ENCODE measurements at places on chromosomes 5 and 9.

DNA sequence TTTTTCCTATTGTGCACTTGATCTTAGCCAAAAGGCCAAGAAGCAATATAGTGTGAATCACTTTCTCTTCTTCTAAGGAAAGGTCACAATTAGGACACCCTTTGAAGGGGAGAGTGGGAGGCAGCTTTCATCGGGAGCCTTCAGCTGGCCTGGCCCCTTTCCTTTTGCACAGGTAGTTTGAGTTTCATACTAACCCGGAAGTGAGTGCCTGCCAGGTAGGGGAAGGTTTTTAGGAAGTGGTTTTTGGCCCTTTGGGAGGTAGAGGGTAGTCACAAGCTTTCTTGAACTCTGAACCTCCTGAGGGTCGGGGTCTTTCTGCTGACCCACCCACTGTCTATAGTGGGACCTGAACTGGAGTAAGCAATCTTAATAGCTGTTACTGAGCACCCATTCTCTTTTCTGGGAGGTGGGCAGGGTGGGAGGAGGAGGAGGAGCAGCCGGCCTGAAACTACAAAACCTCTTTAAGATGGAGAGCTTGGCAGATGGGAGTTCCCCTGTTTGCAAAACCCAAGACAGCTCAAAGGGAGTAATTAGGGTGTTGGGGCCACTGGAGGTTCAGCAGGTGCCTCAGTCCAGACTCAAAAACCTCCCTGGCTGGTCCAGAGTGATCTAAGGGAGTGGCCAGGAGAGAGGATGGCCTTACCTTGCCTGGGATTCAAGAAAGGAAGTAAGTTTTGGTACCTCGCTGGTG lies 6.0 kb downstream of the LARP1 start:
- DNase-seq: no peak

DNA sequence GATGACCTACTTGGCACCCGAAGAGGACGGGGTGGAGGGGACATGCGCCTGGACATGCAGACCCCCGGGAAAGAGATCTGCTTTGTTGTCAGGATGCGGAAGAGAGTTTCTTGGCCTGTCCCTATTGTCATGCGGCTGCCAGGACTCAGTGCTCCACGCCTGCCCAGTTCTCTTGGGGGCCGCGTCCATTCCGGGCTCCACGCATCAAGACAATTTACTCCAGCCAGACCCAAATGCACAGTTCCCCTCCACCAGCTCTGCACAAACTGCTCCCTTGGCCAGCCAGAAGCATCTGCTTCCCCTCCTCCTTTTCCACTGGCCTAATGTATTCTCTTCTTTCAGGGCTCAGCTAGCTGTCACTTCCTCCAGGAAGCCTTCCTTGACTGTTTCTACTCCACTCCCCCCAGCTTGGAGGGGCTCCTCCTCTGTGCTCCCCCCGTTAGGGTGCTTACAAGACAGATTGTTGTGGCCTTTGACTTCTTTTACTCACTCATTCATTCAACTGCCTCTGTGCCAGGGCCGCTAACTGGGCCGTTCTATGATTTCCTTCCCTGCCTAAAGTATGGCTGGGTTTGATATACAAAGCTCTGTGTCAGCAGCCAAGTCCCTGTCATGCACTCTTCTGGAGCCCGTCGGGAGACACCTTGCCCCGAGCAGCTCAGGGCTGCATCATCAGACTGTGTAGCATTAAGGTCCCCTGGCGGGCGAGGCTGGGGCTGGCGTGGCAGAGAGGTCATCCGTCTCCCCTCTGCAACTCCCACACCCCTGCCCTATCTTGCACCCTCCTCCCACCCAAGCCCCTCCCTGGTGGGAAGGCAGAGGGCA lies 6.6 kb downstream of the FIBCD1 start:
- DNase-seq: no peak

- DNase-seq: no peak
These were observed 33.4 kb downstream of the SYK start for GRCh38 chr9:90834828-90835595.

GRCh38 chr9:63816751-63817621 lies 1468.0 kb downstream of the FOXD4L5 start:
- peak; percentile 41 for DNase-seq

DNA sequence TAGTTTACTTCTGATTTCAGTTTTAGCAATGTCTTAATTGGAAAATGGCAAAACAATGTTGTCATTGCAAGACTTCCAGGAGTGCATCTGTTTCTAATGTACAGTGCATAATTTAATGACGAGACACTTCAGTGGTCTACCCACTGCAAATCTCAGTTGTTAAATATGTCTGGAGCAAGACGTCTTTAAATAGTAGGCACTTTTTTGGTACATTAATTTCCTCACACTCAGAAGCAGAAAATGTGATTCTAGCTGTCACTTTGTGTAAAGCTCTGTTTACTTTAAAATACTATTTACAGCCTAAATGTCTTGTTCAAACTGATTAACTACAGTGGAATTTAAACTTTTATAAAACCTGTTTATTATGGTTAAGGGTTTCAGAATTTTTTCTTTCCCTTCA lies 815.5 kb downstream of the TLE1 start:
- DNase-seq: no peak

DNA sequence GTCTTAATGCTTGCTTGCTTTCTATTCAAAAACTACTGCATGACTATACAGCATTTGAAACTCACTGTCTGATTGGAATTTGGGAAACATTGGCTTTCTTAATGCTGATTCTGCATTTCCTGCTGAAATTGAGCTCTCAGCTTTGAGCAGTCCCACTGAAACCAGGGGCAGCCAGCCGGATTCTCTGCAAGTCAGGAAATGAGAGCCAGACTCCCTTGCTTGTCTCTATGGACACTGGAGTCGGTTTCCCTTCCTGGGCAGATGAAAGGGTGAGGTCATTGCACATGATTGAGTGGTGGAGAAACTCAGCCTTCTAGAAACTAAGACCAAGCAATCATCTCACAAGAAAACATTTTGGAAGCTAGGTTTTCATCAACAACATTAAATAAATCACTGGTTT lies 119.7 kb upstream of the SPATA31C2 start:
- DNase-seq: no peak

GRCh38 chr9:81579381-81579780 lies 110.0 kb downstream of the TLE1 start:
- DNase-seq: no peak

- DNase-seq: no peak
These were observed 363.2 kb downstream of the OSTF1 start for GRCh38 chr9:75451505-75451904.

GRCh38 chr5:10699987-10700386 lies 61.0 kb downstream of the DAP start:
- DNase-seq: no peak

- DNase-seq: no peak
These were observed 47.7 kb downstream of the LIX1 start for GRCh38 chr5:97094579-97095317.

DNA sequence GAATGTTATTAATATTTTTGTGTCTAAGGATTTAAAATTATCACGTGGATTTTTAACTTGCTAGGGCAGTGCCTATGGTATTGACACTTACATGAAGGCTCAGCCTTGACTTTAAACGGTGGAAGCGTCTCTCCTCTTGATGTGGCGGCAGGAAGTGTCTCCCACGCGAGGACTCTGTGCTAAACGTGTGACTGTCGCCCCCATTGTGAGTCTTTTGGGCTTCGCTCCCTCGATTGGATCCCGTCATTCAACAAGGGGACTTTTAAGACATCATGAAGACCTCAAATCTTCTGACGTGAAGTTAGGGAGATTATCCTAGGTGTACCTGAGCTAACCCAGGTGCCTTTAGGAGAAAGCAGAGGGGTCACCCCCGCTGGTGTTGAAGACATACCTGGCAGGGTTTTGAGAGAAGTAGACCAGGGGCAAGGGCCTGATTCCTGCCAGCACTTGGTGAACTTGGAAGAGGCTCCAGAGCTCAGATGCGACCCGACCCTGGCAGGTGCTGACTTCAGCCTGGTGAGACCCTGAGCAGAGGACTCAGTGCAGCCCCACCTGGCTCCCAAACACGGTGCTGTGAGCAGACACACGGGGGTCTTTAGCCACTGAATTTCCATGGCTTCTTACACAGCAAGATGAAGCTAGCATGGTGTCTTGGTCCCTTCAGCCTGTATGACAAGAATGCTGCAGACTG lies 55.7 kb upstream of the IRX4 start:
- no peak for DNase-seq

DNA sequence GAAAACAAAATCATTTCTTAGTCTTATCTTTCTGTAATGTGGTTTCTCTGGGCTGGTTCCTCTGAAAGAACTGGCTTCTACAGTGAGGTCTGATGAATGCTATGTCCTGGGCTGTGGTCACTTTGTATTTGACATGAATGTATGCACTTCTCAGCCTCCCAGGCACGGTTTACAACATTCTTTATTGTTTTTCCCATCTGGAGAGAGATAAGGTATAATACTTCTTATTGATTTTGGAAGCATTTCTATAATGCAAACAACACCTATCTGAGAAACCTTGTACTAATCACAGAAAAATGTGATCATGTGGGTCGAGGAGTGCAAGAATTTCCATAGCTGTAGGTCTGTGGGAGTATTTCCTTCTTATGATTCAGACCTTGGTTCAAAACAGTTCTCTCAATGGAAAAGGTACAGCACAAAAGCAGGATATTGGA lies 46.9 kb downstream of the ACTBL2 start:
- DNase-seq: no peak

DNA sequence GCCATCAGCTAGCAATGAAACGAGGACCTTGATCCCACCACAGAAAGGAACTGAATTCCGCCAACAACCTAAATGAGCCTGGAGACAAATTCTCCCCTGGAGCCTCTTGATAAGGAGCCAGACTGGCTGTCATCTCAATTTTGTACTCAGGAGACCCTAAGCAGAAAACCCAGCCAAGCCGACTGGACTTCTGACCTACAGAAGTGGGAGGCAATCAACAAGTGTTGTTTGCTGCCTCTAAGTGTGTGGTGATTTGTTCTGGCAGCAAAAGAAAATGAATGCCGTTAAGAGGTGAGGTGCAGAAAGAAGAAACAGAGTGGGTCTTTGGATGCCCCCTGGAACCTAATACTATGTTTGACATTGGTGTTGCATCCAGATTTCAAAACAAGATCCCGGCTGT lies 72.7 kb upstream of the SPATA31E1 start:
- no peak for DNase-seq

DNA sequence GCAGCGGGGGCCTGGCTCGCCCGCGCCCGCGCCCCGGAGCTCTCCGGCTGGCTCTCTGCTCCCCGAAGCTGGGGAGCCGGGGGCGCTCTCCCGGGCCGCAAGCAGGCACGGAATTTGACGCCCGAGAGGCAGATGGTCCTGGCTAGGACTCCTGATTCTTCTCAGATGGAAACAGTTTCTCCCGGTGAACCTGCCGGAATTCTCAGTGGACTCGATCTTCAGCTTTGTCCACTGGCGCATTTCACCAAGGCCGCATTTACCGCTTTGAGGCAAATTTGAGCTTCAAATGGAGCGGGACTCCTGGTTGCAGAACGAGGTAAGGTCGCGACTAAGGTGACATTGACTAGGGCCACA lies 305.7 kb upstream of the KCNN2 start:
- DNase-seq: no peak

DNA sequence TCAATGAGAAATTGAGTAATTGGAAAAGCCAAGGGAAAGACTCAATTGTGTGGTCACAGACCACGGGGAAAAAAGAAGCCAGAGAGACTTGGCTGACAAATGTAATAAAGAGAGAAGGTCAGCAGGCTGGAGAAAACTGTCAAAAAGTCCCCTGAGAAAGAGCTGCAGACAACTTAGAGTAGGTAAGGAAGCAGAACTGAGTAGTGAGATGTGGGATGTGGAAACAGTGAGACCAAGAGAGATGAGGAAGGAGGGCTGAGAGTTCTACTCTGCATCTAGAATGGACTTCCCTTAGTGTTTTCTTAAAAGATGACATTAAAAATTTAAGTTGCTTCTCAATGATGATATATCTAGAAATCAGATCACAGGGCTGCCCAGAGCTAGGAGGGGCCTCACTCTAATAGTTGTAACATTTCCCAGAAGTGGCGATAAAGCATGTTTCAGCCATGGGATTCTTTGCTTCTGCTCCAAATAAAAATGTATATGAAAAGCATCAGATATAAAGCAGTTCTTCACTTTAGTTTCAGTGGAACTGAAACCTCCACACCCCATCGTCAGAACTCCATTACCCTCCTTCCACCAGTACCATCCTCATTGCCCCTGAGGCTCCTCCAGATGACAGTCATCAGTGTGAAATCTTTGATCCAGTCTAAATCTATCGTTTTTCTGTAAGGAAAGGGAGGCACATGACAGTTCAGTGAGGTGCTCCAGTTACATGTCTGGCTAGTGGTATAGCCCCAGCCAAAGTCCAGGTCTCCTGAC lies 80.6 kb downstream of the SPEF2 start:
- no peak for DNase-seq

- no peak for DNase-seq
These were observed 37.3 kb downstream of the SEC61B start for GRCh38 chr9:99259231-99259918.

- no peak for DNase-seq
These were observed 76.9 kb upstream of the IFNK start for GRCh38 chr9:27447031-27447683.

DNA sequence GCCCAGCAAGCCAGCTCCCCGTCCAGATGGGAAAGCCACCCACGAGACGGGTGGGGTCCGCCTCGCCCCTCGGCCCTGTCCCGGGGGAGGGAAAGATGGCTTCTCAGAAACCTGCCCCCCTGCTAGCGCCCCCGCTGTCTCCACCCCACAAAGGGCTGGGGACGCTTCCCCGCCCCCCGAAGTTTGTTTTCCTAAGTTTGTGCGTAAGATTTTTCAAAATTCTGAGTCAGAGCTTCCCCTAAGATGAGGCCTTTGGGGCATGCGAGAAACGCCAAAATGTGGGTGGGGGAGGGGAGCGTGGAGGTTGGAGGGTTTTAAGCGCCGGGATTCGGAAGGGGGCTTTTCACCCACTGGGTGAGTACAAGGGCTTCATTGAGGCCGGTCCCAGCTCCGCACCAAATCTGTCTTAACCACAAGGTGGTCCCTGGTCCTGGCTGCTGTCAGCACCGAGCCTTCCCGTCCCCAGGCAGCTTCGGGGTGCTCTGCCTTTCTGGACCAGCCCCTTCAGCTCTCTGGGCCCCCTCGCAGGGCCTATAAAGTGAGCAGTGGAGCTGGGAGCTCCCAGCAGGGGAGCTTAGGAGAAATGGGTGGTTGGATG lies 32.3 kb downstream of the PRRX2 start:
- DNase-seq: no peak

GRCh38 chr9:38284588-38285051 lies 107.9 kb upstream of the ALDH1B1 start:
- no peak for DNase-seq

- DNase-seq: no peak
These were observed 22.2 kb upstream of the CFAP157 start for GRCh38 chr9:127684576-127684975.

DNA sequence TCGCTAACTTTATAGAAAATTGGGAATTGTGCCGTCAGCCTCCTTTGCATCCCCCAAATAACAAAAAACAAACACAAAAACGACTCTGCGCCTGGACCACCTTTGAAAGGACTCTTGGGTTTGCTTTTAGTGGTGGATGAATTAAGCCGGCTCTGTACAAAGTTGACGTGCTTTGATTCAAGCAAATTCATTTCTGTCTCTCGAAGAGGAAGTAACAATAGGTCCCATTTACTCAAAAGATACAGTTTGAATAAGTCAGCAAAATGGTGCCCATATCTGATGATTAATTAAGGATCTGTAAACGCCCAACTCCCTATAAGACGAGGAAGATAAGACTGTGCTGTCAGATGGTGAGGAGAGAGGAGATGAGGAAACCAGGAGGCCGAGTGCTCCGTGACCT lies 67.8 kb downstream of the AK8 start:
- no peak for DNase-seq
